ENCODE measurements at places on chromosomes 7 and 10.

DNA sequence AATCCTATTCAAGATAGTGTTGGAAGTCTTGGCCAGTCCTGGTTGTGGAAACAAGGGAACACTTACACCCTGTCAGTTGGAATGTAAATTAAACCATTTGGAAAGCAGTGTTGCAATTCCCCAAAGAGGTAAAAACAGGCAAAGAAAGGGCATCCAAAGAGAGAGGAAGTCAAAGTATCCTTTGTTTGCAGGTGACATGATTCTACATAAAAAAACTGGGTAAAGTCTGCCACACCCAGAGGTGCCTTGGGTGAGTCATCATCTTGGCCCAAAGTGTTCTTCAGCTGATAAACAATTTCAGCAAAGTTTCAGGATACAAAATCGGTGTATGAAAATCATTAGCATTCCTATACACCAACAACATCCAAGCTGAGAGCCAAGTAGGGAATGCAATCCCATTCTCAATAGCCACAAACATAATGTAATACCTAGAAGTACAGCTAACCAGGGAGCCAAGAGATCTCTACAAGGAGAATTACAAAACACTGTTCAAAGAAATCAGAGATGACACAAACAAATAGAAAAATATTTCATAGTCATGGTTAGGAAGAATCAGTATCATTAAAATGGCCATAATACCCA lies 278.7 kb downstream of the SDK1 start:
- DNase-seq = no peak

DNA sequence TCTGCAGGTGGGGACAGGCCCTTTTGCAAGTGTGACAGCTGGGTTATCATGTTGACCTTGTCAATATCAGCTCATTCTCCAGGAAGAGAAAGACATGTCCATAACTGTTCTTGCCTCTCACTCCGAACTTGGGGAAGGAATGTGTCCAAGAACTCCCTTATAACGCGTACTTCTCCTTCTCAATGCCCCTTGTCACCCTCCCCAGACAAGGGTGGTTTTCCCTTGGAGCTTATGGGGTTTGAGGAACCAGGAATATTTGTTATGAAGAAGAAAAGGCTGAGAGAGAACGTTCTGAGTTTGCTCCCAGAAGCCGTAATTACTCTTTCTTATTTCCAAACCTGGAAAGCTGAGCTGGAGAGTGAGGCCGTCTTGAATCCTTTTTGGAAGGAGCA lies 77.4 kb downstream of the MKI67 start:
- DNase-seq = no peak

DNA sequence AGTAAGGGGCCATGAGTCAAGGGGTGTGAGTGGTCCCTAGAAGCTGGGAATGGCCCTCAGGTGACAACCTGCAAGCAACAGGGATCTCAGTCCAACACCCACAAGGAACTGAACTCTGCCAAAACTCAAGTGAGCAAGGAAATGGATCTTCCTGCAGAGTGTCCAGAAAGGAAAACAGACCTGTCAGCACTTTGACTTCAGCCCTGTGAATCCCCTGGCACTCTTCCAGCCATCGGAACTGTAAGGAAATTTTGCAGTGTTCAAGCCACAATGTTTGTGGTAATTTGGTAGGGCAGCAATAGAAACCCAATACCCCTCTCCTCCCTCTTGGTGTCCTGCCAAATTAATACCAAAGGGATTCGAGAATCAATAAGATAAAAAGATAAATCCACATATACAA lies 6.9 kb downstream of the LYZL1 start:
- no peak for DNase-seq

DNA sequence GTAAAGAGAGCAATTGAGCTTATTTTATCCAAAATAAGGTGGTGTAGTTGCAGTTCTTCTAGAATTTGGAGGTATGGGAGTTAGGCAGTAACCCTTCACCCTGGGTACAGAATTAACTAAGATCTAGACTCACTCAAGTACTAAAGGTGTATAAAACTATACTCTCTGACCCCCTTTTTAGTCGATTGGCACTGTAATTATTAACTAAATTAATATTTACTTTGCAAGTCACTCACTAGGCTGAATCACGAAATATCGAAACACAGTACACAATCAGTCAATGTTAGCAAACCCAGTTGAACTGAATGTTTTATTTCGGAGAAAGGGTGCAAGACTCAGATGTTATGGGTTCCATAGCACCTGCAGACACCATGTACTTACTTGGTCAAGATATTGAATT lies 14.6 kb upstream of the CYP2C19 start:
- DNase-seq = no peak

GRCh38 chr7:116630357-116630756 lies 41.6 kb upstream of the MET start:
- DNase-seq = no peak

- no peak for DNase-seq
Measured at GRCh38 chr7:114985116-114985715, 63.3 kb downstream of the MDFIC start.

DNA sequence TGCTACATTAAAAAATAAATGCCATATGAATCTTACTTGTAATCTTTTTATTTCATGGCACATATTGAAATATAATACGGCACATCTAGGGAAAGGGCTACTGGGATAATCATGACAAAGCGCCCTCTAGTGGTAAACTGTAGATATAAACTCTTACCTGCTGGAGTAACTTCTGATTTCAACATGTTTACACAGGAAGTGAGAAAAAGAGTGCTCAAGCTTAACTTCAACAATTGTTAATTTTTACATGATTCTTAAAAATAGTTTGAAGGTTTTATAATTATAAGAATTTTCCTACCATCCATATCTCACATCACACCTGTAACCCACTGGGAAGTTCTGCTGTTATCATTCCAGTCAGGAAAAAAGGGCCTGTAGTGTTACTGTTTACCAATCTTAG lies 2.0 kb upstream of the HEPACAM2 start:
- DNase-seq = no peak
